ENCODE measurements at places on chromosomes 7 and 10.

DNA sequence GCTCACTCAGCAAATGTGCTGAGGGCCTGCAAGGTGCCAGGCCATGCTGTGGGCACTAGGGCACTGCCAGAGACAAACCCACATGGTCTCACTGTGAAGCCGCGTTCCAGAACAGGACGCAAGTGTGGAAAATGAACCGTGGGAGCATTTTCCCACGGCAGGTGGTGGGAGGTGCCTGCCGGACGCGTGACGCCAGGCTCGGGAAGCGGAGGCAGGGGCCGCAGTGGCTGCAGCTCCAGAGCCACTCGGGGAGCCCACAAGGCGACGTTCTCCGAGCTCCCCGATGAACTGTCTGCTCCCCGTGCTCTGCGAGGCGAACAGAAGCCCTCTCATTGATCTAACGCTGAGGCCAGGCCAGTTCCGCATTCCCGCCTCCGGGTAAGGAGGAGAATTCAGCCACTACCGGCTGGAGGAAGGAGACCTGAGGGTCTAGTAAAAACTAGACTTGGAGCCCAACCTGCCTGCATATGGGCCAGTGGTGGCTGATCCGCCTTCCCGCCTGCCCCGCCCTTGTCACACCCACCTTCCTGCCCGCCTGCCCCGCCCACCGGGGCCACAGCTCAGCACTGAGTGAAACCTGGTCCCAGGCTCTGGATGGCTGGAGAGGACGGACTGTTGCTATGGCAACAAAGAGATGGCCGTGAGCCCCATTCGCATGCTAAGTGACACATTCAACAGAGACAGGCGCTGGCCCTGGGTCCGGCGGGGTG, 13.1 kb downstream of the ADGRA1 start:
- no peak for DNase-seq

DNA sequence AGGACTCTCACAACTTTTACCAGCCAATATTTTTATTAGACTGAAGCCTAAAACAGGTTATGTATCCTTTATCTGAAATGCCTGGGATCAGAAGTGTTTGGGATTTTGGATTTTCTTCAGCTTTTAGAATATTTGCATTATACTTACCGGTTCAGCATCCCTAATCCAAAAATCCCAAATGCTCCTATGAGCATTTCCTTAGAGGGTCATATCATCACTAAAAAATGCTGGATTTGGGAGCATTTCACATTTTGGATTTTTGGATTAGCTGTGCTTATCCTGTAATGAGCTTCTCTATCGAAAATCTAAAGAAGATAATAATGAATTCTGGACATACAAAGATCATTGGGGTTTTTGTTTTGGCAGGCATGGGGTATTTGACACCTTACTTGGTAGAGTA, 53.0 kb downstream of the RALA start:
- DNase-seq = no peak

DNA sequence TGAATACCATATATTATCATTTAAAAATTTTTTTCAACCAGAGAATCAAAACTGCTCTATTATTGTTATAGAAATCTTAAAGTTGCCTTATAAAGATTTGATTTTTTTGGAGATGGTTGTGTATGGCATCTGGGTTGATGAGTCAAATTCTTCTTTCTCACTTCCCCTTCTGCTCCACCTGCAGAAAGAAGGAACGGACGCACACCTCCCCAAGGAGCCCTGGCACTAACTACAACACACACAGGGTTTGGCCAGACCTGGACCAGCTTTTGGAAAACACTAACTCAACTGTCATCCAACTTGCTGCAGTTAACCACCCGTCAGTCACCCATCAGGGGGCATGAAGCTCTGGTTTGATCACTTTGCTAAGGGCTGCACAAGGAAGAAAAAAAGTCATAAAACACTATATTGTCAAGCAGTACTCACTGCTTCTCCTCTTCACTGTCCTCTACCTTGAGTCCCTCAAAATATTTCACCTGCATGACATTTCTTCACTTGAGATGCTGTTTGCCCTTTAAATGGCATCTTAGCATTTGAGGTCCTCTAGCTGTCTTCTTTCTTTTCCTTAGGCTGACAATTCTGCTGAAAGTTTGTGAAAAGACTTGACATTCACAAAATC, 266.7 kb upstream of the PHF14 start:
- DNase-seq = no peak

GRCh38 chr7:11758627-11759111, 73.3 kb downstream of the THSD7A start:
- DNase-seq = no peak

DNA sequence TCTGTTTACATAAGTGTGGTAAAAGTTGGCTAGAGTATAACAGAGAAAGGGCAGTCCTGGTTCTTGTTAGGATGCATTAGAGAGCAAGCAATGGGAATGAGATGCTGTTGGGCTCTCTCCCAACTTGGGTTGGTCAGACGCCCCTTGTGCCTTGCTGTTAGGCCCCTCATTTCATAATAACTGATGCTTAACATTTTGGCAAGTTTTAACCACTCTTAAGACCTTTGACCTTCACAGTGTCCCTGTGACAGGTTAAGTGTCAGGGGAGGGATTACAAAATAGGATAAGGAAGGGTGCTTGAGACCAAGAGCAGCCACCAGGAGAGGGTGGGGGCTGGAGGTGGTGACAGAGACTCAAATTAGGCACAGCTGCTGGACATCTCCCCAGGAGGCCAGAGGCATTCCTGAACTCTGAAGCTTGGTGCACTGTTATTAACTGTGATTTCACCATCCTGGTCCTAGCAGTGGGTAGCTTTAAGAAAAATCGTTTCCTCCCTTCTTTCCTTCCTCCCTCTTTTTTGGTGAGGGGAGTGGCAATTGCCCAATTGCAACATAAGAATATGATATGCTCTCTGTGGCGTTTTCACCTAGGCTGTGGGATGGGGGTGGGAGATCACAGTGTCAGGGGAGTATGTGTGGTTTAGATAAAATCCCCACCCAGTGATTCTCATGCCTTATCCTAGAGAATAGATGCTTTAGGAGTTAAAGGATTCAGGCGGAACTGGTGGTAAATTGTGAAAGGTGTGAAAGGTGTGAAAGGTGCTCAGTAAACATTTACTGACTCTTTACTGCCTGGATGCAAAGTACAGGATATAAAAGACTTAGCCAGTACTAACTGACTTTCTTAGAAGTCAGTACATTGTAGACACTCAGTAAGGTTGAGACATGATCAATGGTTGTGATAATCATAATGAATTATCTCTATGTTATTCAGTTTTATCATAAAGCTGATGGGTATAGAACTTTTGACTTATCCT, 270.5 kb downstream of the BICC1 start:
- no peak for DNase-seq

DNA sequence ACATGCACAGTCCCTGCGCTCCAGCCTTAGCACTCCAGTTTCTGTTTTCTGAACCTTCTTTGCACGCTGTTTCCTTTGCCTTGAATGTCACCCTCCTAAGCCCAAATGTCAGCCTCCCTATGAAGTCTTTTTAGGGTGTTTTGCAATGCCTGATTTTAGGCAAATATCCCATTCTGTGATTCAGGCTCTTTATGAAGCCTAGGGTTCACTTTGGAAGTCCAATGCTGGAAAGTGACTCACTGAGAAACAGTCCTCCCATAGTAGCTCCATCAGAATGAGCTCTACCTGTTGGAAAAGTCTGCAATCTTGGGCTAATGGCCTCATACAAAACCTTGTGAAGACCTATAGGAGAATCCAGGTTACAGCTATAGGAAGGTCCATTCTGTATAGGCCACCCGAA, 5.3 kb downstream of the LAMB4 start:
- DNase-seq = no peak

- no peak for DNase-seq
Measured at GRCh38 chr7:16046041-16046440, 359.6 kb upstream of the MEOX2 start.

GRCh38 chr7:75654855-75655254, 83.9 kb downstream of the HIP1 start:
- DNase-seq = no peak

- no peak for DNase-seq
Measured at GRCh38 chr10:22683140-22683389, 31.3 kb downstream of the PIP4K2A start.

DNA sequence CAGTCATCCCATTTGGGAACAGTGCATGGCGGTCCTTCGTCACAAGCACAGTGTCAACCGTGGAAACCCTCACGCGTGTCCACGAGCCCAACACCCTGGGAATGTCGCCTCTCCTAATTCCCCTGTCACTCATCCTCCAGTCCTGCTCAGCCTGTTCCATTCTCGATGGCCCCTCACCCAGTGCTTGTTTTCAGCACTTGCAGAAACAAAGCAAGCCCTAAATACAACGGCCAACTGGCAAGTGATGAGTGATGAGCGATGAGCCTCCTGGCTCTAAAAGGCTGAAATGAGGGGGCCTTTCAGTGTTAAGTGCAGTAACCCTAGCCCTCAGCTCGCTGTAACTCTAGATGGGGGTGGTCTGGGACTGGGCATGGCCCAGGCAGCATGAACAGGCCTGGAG, 22.6 kb downstream of the NKX2-3 start:
- DNase-seq = no peak

- no peak for DNase-seq
Measured at GRCh38 chr10:104336821-104337467, 1.3 kb downstream of the ITPRIP start.

DNA sequence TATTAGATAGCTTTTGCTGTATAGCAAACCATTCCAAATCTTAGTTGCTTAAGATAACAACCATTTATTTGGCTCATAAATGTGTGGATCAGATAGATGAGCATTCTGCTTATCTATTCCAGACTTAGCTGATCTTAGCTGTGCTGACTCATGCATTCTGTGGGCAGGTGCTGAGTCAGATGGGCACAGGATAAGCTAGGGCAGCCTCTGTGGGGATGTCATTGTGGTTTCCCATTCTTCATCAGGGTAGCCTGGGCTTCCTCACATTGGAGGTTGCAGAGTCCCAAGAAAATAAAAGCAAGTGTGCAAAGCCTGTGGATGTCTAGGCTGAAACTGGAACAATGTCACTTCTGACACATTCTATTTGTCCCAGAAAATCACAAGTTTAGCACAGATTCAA, 917.0 kb downstream of the TYW1 start:
- DNase-seq = no peak

DNA sequence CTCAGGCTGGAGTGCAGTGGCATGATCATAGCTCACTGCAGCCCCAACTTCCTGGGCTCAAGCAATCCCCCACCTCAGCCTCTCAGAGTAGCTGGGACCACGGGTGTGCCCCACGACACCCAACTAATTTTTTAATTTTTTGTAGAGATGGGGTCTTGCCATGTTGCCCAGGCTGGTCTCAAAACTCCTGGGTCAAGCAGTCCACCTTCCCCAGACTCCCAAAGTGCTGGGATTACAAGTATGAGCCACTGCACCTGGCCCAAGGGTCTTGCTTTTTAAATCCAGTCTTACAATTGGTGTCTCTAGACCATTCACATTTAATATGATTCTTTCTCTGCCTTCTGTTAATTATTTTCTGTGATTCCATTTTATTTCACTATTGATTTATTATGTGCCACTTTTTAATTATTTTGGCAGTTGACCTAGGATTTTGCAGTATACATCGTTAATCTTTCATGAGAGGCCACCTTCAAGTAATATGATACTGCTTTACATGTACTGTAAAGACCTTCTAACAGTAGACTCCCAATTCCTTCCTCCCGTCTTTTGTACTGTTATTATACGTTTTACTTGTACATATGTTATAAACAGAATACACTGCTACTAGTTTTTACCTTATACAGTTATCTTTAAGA, 18.7 kb downstream of the MMP21 start:
- no peak for DNase-seq

DNA sequence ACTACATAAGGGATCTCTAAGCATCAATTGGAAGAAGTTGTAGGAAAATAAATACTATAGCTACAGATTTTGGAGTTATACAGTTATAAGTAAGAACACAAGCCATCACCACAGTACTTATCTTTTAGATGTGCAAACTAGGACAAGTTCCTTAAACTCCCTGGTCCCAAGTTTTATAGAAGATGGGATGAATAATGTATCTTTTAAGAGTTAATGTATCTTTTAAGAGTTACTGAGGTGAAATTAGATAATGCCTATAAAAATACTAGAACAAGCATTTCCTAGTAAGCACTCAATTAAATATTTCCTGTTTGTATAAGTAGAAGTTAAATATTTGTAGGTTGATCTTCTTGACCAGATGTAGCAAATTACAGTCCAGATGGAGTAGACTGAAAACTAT, 56.8 kb downstream of the SEMA3A start:
- DNase-seq = no peak

- no peak for DNase-seq
Measured at GRCh38 chr7:14590206-14590605, 312.3 kb downstream of the DGKB start.

DNA sequence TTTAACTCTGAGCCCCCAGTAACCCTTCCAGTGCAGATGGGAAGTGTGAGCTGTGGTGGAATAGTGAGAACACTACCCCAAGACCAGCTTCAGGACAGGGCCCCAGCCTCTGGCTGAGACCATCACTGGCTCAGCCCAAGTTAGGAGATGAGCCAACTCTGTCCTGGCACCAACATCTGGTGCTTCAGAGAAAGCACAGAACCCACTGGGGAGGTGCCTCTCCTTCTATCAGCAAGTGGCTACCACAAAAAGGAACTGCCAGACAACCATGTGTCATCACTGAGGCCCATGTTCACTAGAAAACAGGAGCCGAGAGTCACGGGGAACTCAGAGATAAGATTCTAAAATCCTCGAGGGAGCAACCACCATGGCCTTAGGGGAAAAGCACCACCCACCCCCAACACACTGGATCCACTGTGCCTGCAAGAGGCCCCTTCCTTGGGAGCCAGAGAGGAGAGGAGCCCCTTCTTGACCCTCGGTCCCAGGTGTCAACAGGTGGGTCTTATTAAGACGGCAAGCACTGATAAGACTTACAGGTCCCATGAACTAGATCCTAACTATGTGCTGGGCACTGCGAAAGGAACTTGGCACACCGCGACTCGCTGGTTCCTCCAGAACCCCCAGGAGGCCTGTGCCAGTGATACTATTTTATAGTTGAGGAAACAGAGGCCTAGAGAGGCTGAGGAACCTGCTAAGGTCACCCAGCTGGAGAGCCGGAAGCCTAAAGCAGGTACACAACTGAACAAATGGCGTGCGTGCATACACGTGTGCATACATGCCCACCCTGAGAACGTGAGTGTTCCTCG, 102.7 kb downstream of the FAM53B start:
- no peak for DNase-seq

- no peak for DNase-seq
Measured at GRCh38 chr10:84308021-84308420, 20.4 kb upstream of the CCSER2 start.

- DNase-seq = no peak
Measured at GRCh38 chr7:134444198-134444960, 14.5 kb downstream of the AKR1B1 start.

- no peak for DNase-seq
Measured at GRCh38 chr7:29426587-29426986, 137.0 kb upstream of the PRR15 start.

Measured in type B pancreatic cell (in vitro differentiated cells).